ENCODE measurements at places on chromosomes 5 and 9.

DNA sequence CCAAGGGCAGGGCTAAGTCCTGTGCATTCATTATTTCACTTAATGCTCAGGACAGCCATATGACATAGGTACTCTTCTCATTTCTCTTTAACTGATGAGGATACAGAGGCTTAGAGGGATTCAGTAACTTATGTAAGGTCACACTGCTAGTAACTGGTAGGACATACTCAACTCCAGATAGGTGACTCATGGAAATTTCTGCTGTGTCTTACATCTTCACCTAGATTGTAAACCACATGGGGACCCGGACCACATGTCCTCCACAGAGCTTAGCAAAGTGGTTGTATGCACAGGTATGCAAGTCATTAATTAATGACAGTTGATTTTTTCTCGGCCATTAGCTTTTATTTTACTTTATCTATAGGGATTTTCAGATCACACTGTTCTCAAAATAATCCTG lies 29.3 kb downstream of the SLC1A1 start:
- DNase-seq: no peak

DNA sequence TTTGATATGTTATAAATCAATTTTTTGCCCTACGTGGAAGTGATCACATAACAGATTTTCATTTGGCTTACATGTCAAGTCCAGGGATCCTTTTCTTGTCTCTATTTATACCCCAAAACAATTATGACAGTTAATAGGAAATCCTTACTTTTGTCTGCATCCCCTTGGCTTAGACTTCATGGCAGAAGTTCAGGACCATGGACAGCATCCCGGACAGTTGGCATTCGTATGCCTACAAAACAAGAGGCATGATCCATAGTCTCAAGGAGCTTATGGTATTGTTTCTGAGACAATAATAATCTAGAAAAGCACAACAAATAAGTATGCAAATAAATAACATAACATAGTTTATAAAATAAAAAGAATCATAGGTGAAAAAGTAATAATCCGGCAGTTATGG lies 214.3 kb upstream of the GRIA1 start:
- DNase-seq: no peak

DNA sequence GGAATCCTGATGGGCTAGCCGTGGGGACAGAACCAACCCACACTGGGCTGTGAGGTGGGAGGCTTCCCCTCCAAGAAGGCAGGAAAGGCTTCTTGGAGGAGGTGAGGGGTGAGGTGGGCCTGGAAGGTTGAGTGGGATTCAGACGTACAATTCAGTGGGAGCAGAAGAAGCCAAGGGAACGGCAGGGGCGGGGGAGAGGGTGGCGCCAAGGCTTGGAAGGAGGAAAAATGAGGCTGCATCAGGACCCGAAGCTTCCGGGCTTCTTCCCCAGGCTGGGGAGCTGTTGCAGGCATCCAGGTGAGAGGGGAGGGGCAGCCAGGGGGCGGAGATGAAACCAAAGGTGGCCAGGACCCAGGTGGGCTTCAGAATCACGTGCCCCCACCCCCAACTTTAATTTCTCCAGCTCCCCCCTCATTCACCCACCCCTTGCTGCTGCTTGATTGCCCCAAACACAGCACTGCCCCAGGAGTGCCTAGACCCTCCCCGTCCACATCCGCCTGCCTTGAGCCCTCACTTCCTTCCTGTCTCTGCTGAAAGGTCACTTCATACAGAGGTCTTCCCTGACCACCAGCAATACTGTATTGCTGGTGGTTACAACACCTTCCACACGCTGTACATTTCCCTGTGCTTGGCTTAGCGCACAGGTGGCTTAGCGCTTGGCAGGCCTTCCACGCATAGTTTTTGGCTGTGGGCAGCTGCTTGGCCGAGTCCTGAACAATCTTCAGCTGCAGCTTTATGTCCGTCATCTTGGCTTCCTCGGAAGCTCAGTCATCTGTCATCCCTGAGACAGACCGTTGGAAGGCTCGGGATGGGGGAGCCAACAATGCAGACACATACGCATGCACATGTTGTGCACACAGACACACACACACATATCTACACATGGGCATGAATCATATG lies 193.5 kb downstream of the RGS3 start:
- no peak for DNase-seq

DNA sequence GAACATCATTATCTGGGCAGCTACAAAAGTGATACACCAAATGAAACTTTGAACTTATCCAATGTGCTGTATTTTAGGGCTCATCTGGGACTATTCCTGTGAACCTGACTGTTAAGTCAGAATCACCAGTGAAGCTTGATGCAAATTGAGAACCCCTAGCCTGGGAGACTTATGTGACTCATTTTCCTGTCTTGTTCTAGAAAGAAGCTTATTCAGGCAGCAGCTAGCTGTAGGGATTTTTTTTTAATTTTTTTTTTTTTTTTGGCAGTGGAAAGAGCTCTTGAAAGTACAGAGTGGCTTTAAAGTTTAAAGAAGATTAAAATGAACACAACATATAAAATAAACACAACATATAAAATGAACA lies 81.1 kb upstream of the TNFAIP8 start:
- DNase-seq: no peak

GRCh38 chr9:75812141-75812540 lies 78.3 kb upstream of the PCSK5 start:
- DNase-seq: no peak

DNA sequence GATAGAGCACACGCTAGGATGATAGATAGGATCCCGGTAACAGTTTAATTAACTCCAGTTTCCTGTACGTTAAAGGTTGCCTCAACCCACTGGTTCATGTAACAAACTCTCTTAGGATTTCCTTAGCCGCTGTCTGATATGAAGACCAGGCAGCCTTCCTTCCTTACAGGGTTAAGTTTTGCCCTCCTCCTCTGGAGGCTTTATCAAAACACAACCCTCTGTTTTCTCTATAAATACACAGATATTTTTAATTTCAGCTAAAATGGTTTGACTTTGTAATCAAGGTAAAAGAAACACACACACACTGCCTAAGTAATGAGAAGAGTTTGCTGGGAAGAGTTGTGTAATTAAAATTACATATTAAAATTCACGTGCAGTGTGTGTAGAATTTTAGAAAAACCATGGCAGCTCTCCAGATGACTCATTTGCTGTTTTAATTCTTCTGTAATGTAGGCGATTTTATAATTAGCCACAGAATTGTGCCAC lies 369.8 kb downstream of the CSNK1G3 start:
- DNase-seq: no peak

DNA sequence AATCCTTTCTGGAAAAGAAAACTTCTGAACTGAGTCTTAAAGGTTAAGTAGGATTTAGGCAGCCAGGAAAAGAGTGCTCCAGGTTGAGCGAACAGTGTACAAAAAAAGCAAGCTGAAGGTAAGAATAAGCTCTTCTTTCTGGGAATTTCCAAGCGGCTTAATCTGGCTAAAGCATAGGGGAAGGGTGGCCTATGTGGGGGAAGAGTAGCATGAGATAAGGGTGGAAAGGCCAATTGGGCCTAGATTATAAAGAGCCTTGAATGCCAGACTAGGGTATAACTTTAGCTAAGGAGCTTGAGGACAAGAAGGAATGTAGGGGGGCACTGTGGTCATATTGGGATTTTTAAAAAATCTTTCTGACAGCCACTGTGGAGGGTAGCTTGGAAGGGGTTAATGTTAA lies 37.3 kb upstream of the NR5A1 start:
- no peak for DNase-seq

DNA sequence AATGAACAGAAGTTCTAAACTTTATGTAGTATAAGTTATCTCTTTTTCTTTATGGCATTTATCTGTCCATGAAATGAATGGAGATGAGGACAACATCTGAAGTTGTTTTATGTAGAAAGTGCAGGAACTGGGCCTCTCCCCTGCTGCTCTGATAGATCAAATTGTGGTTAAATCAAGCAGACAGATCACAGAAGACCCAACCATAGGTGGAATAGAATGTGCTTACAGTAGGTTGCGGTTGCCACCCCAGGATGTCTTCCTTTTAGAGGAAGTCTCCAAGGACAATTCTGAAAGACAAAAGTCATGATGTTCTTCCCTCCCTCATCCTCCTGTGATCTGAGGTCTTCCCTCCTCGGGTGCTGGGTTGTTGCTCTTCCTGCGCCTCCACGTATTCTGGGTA lies 12.9 kb downstream of the RASGRF2 start:
- DNase-seq: no peak

GRCh38 chr5:159135896-159136531 lies 36.3 kb upstream of the EBF1 start:
- DNase-seq: no peak

DNA sequence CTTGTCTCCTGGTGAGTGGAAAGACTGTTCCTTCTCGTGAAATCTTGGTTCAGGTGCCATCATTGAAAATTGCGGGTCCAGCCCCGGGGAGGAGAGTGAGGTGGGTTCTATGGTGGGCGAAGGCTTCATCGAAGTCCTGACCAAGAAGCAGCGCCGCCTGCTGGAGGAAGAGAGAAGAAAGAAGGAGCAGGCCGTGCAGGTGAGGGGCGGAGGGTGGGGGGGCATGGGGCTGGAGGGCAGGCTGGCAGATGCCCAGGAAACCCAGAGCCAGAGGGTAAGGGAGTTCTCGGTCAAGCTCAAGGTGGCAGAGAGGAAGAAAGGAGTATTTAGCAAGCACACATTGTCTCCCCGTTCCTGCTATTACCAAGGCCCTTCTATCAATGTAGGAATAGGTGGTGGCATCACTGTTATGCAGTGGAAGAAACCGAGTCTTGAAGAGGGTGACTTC lies 24.3 kb upstream of the POMT1 start:
- no peak for DNase-seq

GRCh38 chr9:96596601-96597111 lies 23.0 kb downstream of the CDC14B start:
- no peak for DNase-seq

DNA sequence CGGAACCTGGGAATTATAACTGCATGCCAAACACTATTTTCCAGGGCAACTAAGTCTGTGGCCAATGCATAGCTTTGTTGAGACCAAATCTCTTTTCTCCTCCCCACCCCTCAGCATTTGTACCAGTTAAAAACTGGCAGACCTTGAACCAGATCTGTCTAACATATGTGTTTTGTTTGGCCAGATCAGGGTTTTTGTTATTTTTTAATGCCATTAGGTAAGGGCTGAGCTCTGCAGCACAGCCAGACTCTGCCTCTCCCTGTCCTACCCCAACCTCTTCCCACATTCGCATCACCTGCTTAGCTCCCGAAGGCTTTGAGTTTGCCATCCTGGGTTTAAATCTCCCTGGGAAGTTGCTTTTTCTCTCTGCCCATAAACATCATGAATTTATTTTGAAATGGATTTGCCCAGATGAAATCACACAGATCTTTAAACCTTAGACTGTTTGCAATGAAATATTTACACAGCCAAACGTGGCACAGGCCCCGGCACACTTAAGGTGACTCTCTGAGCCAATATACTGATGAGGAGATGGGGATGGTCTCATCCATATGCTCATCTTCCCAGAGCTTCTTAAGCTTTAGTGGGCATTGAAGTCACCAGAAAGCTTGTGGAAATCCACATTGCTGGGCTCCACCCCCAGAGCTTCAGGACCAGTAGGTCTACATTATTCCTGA lies 54.0 kb upstream of the ALDH1B1 start:
- no peak for DNase-seq

DNA sequence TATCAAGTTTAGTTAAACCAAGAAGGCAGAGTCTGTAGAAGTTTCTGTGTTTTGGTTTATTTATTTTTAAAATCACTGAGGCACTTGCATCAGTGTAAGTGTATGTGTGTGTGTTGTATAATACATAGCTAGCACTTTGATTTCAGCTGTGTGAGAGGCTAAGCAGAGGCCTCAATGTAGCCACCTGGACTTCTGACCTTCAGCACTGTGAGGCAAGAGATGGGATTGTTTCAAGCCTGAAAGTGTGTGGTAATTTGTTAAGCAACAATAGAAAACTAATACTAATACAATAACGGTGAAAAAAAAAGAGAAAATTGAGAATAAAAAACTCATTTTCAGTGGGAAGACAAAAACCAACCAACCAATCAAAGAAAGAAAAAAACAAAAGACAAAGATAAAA lies 327.3 kb downstream of the CDH18 start:
- DNase-seq: no peak

DNA sequence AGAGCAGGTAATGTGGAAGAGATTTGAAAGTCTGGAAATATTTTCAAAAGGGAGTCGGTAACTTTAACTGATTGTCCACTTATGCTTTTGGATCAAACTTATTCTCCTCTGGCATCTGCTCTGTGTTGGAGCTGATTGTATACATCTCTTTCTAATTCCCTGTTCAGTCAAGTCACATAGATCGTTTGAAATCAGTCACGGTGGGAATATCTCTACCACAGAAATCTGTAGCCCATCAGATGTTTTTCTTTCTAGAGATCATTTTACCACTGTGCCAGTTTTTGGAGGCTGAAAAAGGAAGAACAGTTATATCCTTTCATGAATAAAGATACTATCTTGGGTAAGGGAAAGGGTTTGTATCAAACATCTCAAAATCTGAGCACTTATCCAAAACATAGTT lies 1853.3 kb downstream of the EFNA5 start:
- DNase-seq: no peak

DNA sequence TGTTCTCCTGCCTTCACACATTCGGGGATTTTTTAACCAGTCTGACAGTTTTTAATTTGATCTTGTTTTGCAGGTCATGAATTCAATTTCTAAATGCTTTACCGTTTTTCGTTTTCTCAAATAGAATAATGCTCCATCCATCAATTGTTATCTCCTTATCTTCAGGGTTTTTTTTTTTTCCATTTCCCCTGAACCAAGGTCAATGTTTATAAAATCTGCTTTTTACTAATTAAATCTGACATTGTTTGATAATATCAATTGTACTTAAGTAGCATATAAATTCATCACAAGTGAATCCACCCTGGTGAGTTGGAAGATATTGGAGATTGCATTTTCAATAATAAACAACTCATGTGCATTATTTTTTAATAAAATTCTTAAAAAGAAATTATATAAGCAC lies 2004.6 kb upstream of the WWC1 start:
- DNase-seq: no peak

GRCh38 chr5:72463449-72464052 lies 43.7 kb downstream of the ZNF366 start:
- DNase-seq: no peak

All from NCI-H187 treated with DMSO at 0.1 percent for 48 hours (cell line).